HS-27A (cell line): ENCODE measurements at places on chromosomes 7 and 10.

GRCh38 chr10:21926358-21926925, 77.1 kb downstream of the DNAJC1 start:
- no peak for DNase-seq

DNA sequence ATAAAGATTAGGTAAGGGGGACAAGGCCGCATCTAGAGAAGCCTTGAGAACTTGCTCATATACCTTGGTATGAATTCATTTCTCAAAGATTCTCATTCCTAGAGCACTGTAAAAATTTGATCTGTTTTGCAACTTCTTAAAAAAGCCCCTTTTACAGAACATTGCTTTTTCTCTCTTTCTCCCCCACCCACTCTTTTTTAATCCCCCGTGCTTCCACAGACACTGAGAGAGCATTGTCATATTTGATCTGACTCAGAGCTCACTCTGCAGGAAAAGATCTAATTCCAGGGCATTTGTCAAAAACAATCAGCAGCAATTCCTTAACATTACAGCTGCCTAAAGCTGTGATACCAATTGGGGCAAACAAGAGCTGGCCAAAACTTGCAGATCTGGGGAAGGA, 92.0 kb downstream of the ARHGAP22 start:
- no peak for DNase-seq

DNA sequence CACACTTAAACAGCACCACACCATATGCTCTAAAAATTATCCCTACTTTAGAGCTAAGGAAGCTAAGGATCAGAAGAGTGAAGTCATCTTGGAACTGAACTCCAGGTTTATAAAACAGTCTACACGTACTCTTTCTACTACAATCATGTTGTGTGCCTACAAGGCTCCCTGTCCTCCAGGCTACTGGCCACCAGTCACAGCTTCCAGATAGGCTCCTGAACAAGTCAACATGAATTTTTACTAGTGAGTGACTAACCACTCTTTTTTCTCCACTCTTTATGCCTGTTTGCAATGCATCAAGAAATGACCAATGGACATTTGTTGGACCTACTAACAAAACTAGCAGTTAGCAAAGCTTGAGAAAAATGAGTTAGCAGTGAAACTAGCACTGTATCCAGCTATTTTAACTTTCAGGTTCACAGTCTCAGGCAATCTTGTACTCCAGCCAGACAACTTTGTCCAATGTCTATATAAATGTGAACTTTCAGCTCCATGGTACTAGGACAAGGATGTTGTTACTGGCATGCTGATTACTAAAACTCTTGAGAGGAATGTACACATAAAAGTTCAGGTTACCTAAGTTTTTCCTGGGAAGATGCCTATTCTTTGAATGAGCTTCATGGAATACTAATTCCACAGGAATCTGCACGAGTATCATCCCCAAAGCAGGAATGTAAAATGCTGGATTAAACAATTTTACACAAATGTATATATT, 180.0 kb downstream of the BTAF1 start:
- DNase-seq = no peak

DNA sequence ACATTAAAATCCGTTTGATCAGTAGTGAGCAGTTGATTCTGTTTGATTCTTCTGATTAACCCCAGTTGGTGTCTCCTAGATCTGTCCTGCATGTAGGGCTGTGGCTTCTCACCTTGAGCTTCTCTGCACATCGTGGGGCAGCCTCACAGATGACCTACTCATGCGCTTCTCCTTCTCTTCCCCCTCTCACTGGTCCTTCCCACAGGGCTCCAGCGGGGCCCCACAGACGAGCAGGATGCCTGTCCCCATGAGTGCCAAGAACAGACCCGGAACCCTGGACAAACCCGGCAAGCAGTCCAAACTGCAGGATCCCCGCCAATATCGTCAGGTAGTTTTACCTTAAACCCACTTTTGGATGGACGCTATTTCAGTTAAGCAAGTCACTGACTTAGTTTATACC, 178.9 kb downstream of the ARHGAP21 start:
- no peak for DNase-seq

DNA sequence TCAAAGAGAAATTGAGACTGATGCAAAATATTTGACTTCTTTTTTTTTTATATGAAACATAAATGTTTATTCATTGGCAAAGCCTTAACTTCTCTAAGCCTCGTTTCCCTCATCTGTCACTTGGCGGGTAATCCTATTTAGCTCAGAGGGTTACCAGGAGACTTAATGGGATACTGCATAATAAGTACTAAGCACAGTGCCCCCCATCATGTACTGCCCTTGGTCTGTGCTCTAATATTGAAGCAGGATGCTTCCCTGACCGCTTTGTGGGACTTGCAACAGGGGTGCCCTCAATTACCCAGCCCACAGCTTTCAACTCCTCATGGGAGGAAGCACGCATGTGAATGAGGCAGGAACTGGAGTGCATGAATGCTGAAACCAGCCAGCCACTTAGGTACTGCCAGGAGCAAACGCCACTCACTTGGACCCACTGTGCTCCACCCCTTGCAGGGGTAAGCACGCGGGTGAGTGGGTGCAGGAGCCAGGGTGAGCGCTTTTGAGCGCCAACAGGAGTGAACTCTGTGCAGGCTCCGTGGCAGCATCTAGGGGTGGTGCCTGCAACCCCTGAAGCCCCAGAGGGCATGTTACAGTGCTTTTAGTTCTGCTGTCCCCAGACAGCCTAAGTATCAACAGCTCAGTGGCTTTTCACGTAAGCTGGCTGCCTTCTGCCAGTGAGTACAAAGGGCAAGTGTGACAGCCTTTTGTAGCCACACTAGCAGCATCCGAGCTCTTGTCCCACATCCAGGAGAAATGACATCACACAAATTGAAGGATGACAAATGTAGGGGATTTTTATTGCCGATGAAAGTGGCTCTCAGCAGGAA, 209.8 kb upstream of the C7orf33 start:
- no peak for DNase-seq

- no peak for DNase-seq
Observed at GRCh38 chr7:131087756-131088658, 239.7 kb upstream of the MKLN1 start.

- no peak for DNase-seq
Observed at GRCh38 chr10:133070810-133071209, 16.9 kb upstream of the ADGRA1 start.

DNA sequence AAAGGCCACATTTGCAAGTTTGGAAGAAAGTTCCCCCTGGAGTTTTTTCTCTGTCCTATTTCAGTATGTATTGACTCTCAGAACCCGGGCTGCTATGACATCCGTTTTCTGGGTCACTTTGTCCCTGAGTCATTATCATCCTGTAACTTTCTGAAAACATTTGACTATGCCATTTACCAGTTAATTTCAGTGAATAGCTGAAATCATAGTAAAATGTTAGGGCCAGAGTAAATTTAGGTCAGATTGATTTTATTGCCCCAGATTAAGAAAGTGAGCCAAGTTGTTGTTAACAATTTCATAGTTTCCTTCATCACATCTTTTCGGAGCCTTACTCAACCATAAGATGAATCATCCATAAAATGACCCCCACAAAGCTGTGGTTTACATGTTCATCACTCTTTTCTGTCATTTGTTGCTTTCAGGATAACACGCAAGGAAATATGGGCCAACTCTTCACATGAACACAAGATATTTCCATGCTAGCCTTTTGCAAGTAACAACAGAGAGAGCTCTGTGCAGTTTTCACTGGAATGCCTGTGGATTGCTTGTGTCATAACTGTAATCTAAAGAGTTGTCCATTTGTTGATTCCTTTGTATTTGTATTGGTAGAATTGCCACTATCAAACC, 3.9 kb upstream of the MACC1 start:
- DNase-seq = no peak

- no peak for DNase-seq
Observed at GRCh38 chr10:1475098-1475591, 262.2 kb downstream of the ADARB2 start.

GRCh38 chr7:27872356-27873275, 132.7 kb downstream of the TAX1BP1 start:
- DNase-seq = no peak

- DNase-seq = no peak
Observed at GRCh38 chr7:70178787-70179186, 580.5 kb downstream of the AUTS2 start.

DNA sequence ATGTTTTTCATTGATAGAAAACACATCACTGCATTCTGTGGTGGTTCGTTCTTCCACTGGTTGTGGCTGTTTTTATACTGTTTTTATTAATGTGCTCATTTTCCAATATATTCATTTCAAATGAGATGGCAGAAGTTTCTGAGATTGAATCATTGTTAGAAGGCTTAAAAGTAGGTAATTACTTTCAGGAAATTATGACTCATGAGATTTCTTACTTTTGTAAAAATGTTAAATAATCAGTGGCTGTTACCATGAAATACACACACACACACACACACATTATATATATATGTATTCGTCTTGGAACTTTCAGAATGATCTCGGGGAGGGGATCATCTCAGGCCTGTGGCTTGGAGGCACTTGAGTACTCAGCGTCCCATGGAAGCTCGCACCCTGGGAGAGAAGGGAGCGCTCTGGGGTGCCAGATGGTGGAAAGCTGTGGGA, 66.1 kb downstream of the ZMYND11 start:
- no peak for DNase-seq

DNA sequence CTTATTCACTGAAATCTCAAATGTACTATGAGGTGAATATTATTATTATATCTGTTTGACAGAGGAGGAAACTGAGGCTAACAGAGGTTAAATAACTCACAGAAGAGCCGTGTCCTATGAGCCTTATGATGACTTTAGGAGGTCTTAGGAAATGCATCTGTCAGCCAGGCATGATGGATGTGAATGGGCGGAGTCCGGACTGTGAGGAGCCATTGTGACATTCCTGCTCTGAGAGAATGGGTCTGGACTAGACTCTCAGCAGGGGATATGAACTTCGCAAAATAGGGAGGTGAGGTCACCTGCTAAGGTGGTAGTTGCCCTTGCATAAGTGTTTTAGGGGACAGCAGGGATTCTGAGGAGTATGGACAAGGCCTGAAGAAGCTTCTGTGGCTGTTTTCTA, 153.6 kb downstream of the TMEM178B start:
- DNase-seq = no peak

DNA sequence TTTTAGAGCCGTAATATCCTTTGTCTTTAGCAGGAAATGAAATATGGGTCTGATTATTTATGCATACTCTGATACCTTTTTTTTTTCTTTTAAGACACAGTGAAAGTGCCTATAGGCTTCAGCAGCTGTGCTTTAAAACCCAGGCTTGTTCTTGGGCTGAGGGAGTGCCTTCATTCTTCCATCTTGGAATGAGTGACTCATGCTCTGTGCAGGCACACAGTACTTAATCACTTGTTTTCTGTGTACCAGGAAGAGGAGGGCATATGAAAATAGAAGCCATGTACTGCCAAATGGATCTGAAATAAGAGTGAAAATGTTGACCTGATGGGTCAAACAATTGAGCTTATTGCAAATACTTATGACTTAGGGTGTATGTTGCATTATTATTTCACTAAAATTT, 12.0 kb downstream of the INPP5F start:
- DNase-seq = no peak
